Choroid plexus epithelial cell (primary cell): ENCODE measurements at places on chromosomes 6 and 20.
A peak's percentile ranks its signal among the peaks of the same experiment; 100 is the strongest.

DNA sequence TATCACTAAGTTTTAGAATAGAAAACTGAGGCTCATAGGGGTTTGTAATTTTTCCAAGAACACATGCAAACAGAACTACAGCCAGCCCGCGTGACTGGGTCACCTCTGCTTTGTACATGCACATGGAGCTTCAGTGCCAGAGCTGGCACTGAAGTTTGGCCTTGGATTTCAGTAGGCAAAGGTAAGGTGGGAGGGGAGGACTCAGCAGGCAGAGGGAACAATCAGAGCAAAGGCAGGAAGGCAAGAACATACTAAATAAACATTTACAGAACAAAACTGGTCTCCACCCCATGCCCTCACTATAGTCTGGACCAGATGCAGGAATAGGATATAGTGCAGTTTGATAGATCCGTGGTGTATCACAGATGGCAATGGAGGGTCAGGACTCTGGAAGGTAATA is 13.6 kb upstream of the ABRACL start:
- no peak for DNase-seq

DNA sequence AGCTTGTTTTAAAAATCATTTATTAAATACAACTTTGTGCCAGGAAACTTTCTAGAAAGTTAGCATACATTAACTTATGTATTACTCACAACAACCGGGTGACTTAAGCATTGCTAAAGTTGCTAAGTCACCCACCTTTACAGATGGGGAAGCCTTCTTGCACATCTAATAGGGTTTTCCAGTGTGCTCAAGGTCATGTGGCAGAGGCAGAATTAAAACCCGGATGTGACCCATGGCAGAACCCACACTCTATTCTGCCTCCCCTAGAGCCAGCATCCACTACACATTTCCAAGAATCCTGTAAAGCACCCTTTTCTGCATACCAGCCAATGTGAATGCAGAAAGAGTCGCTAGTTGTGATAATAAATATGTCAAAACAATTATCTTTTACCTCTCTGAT is 13.4 kb downstream of the LINC00237 start:
- no peak for DNase-seq

DNA sequence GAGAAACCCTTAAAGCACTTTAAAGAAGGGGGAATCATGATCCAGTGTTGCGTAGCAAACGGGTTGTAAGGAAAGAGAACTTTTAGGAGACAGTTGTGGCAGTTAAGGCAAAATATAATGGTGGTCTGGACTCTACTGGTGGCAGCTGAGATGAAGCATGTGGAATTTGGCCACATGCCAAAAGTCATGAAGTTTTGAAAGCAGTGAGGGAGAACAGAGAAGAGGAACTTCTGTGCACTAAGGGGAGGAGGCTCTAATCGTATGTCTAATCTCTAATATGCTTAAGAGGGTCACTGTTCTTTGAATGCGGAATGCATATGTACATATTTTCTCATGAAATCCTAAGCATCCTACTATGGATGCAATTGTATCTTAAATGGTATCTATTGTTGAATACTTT is 91.5 kb downstream of the RIMS1 start:
- peak; percentile 0 for DNase-seq

- peak; percentile 59 for DNase-seq
These were observed 5.8 kb downstream of the HMGN4 start for GRCh38 chr6:26543953-26544352.

DNA sequence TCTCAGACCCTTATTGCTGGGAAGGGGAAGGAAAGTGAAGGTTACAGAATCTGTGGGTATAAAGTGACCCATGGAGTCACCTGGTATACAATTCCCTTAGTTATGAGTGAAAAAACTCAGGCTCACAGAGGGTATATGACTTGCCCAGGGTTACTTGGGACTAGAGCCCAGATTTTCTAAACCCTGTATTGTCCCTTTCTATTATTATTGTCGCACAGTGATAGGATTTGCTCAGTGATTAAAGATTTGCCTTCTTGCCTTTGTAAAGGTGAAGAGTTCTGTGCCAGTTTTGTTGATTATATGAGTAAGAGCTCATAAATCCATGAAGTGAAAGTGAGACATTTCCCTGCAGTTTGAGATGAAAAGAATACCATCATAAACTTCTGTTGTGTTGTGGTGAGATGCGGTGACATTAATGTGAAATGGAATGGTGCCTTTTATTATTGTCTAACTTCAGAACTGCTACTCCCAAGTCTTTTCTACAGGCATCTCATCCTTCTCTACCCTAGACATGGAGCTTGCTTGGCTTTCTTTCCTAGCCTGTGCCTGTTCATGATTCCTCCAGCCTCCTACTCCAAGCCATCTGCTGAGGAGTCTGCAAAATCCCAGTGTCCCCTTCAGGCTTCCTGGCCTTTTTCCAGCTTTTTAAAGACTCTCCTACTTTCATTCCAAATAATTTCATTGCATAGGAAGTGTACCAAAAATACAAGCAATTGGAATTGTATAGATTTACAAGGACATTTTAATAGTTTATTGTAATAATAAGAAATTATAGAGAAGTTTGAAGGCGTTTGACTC is 33.5 kb upstream of the ADIG start:
- DNase-seq, result no peak

DNA sequence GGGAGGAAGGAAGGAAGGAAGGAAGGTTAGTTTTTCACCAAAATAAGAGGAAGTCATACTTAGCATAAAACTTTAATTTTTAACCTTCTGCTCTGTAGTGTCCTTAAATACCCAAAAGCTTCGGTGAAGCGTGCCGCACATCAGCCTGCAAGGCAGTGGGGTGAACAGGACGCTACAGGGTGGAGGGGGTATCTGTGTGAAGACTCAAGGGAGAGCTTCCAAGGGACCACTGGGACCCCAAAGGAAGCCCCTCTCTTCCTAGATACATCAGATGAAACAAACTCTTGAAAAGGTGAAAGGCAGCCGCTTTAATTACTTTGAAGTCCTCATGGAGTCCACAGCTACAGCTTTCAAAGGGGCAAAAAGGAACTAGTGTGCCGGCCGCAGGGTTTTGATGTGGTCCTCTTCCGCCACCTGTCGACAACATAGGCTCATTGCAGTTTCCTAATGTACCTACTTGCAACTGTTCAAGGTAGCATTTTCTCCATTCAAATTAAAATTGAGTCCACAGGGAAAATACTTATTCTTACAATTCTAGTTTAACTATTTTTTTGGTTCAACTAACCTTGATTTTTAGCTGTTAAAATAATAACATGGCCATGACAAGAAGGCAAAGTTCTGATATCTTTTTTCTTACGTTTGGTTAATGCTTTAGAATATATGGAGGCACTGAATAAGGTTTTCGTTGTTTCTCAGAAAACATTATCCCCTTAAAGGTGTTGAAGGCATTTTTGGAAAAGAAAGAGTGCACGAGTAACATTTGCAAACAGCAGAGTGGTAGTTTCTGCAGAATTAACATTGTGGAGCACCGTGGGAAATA is 135.0 kb upstream of the RIPOR2 start:
- peak; percentile 93 for DNase-seq

DNA sequence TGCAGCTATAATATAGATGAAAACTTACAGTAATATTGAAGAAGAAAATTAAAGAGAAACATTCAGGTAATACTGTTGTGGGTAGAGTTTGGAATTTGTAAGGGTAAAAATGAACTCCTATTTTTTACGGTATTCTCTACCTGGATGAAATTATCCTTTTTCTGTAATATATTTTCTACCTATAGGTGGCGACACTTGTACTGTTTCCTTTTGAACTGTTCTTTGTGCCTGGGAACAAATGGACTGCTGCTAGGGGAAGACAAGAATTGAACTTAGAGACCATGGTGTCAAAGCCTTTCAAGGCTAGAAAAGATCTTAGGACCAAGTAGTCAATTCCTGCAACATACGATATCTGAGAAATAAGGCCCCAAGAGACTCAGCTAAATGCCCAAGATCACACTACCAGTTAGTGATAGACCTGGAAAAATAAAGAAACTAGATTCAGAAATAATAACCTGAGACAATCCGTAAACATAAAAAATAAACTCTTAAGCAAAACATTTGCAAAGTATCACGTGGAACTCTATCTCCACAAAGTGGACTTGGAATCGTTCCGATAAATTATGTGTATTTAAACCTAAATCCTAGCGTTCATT is 383.8 kb downstream of the TFAP2A start:
- no peak for DNase-seq

DNA sequence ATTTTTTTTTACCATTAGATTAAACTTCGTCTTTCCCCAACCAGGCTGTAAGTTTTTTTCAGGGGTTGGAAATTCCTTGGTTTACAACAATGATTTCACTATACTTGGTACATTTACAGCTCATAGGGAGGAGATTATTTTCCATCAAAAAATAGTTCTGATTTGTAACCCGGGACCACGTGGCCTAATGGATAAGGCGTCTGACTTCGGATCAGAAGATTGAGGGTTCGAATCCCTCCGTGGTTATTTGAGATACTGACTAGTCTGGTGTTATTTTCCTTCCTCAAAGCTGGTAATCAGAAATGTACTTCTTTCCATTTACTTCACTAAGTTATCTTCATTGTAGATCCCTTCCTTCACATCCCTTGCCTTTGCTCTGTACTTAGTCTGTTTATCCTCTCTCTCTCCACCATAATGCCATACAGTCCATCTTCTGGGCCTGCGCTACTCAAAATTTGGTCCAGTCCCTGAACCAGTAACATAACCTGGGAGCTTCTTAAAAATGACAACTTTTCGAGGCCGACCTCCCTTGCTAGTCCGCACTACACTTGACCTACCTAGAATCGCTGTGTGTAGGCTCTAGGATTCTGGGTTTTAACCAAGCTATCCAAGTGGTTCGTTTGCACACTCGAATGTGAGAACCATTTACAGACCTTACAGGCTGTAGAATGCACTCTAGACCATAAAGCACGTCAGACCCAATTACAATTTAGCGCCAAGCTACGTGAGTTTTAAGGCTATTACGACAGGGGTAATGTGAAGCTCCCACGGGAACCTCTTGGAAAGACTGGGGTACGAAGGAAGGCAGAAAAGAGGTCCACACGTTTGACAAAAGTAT is 42.1 kb upstream of the BTN3A2 start:
- DNase-seq, result peak; percentile 93

GRCh38 chr20:63554361-63555278 is 661 bp downstream of the FNDC11 start:
- no peak for DNase-seq

- no peak for DNase-seq
These were observed 1.2 kb downstream of the NOX3 start for GRCh38 chr6:155454471-155454870.

DNA sequence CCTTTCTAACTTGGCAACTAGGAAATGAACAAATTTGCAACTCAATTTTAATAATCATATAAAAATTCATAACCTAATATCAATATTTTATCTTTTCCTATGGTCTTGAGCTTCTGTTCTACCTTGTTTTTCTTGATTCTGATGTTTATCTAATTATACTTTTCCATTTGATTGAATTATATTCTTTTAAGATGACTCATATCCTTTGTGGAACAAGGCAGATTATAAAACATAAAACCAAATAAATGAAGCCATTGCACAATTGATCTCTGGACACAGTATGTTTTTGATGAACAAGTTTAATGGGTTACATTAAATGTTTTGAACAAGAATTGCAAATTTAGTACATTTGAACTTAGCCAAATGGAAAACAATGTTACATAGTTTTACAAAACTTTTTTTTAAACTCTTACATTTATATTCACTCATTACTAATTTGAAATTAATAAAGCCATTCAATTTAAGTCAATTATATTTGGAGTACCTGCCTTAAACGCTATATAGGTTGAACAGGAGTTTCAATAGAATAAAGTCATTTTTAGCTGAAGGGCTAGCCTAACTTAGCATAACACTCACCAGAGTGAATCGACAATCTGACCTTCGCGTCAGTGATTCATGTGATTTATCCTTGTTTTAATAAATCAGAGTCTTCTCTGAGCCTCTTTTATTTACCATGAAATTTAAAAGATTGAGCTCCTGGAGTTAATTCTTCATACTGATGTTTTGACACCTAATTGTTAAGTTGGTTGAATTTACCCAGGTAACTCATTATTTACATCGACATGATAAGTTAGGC is 3.8 kb downstream of the NCOA7 start:
- DNase-seq, result peak; percentile 46

GRCh38 chr6:84141521-84141920 is 85.9 kb downstream of the CEP162 start:
- no peak for DNase-seq

DNA sequence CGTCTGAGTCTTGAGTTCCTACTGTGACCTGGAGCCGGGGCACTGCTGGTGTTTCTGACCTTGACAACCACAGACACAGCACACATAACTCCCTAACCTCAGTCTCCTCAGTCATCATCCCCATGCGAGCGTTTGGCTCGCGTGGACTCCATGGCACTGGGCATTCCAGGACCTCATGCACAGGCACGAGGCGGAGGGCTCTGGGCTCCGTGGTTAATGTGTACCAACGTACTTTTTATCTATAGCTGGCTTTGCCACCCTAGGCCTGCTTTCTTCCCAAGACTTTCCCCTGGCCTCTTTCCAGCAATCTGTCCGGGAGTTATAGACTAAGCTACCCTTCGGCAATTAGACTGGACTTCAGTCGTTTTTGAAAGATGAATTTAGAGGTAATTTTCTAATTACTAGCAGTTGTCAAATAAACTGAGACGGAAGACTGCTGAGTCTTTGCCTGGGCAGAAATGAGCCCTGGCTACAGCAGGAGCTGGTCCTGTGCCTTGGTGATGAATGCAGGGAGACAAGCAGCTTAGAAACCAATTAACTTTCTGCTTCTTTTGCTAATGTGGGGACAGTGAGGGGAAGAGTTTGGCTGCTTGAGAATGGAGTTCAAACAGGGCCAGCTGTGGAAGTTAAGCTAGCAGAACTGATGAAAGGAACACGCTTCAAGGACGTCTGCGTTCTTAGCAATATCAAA is 16.1 kb upstream of the CTCFL start:
- DNase-seq, result no peak

DNA sequence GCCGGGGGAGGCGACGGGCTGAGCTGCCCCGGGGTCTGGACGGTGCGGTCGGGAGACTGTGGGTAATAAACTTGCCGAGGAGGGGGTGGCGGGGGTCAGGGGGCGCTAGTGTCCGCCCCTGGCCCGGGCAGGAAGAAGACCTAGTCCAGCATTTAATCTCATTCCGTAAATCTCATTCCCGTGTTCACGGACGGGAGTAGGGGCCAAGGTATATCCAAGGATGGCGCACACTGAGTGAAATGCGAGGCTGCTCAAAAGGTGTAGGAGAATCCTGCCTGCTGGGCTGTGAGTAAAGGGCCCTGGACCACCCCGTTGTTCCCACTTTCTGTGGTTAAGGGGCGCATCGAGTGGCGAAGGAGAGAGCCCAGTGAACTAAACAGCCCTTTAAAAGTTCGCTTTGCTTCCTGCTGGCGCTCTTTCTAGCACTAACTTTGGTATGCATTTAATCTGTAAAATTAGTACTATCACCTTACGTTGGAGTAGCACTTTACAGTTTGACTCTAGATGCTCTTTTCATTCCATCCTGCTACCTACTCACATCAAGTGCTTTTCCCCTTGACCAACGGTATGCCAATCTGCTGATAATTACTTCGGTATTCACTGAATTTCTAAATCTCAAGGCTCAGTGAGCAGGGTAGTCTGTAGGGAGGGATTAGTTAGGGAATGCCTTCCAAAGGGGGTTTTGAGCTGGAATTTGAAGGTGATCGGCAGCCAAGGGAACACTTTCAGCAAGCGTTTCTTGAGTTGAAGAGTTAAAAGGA is 730 bp downstream of the PARD6B start:
- no peak for DNase-seq
